ENCODE measurements at places on chromosomes 1 and 21.

DNA sequence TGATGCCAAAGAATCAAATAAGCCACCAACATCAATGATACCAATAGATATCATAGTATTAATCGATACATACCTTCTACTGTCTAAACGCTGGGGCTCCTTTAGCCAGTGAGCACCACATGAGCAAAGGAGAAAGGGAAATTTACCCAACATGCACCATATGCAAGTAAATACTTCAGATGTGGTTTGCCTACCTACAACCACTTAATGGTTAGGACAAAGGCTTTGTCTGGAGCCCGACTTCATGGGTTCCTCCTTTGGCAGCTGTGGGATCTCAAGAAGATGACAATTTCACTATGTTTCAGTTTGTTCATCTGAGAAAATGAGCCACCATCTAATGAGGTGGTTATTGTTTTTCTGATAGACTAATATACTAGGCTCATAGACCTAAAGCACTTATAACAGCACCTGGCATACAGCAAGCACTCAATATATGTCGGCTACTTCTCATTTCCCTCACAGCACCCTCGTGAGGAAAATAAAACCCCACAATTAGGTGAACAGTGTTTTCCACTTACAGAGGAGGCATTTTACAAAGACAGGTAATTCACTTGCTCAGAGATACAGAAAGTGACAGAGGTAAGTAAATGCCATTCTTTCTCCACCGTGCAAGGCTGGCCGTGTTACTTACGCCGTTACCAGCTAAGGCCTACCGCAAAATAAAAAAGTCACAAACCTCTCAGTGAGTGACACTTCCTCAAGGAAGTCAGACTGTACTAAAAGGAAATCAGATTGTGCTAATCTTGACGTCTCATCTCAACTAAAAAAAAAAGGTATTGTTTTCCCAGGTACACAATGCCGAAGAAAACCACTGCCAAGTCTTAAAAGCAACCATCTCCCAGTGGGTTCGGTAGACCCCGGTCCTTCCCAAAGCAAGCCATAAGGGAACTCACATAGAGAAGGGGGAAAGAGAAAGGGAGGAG lies 1.6 kb downstream of the TTC13 start:
- DNase-seq: no peak

GRCh38 chr1:114668784-114669561 lies 876 bp downstream of the DENND2C start:
- peak; percentile 67 for DNase-seq

DNA sequence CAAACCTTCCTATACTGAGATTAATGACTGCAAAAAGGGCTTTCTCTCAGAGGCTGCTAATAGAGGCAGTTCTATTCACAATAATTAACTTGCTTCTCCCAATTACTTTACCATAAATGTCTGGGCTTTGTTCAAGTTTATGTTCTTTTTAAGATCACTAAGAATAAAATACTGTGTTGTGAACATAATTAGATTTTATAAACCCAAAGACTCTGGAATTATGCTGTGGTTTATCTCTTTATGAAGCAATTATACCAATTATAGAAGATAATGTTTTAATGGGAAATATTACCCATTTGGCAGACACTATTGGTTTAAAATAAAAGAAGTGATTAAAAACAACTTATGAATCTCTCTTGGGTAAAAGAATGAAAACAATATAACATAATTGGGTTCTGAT lies 43.5 kb upstream of the IL12RB2 start:
- DNase-seq: no peak

GRCh38 chr1:44413740-44414139 lies 8.7 kb downstream of the RNF220 start:
- no peak for DNase-seq

DNA sequence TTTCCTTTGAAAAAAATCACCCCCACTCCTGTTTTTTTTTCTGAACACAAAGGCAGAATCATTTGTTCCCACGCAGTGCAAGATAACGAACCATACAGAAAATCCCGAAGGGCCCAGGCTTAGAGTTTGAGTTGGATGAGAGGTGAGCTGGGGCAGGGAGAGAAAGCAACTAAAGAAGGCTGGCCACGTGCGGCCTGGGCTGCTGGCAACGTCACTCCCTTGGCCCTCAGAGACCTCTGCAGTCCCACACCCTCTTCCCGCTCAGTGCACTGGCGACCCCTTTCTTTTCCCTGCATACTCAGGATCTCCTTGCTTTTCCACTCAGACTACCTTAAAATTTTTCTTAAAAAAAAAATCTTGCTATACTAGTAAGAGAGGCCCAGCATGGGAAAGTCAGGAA lies 28.2 kb upstream of the CRNN start:
- no peak for DNase-seq

Data from fibroblast of mammary gland (primary cell).